RKO (cell line): ENCODE measurements at places on chromosomes 4 and X.
A peak's percentile ranks its signal among the peaks of the same experiment; 100 is the strongest.

DNA sequence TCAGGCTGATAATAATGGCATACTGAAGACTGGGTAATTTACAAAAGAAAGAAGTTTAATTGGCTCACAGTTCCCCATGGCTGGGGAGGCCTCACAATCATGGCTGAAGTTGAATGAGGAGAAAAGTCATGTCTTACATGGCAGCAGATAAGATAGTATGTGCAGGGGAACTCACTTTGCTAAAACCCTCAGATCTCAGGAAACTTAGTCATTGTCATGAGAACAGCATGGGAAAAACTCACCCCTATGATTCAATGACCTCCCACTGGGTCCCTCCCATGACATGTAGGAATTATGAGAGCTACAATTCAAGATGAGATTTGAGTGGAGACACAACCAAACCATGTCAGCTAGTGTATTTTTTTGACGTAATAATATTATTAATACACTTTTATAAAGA, 149.8 kb upstream of the BOD1L1 start:
- no peak for DNase-seq

DNA sequence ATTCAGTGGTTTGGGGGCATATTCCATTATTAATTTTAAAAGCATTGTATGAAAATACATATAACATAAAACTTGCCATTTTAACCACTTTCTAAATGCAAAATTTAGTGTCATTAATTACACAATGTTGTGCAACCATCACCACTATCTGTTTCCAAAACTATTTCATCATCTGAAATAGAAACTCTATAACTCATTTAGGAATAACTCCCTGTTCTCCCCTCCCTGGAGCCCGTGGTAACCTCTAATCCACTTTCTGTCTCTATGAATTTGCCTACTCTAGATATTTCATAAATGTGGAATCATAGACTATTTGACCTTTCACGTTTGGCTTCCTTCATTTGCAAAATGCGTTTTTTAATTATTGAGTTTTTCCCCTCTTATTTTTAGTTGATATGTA, 101.4 kb upstream of the GPC4 start:
- no peak for DNase-seq

DNA sequence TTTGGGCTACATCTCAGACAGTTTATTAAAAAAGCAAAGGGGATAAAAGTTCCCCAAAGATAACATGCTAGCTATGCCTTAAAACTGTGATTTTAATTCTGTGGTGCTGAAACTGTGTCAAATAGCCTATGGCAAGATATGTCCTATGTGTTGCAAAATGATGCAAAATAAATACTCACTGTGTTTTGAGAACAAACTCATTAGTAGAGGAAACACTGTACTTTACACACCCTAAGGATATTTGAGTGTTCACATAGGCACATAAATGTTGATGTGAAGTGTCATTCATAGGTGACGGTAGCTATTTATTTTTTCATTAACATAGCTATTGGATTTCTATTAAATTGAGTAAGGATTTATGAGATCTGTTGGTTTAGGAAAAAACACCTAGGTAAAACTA, 351.9 kb downstream of the FAT4 start:
- no peak for DNase-seq

GRCh38 chrX:7852166-7852565, 9.2 kb downstream of the VCX start:
- no peak for DNase-seq

DNA sequence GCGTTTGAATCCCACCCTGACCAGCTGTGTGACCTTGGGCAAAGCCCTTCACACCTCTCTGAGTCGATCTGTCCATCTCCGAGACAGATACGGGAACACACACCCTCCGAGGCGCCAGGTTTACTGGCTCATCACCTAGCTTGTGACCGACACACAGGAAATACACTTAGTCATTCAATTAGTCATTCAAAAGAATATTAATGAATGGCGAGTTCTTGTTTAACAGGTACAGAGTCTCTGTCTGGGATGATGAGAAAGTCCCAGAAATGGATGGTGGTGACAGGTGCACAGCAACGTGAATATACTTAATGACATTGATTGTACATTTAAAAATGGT, 80.6 kb downstream of the PPP2R2C start:
- peak; percentile 55 for DNase-seq

DNA sequence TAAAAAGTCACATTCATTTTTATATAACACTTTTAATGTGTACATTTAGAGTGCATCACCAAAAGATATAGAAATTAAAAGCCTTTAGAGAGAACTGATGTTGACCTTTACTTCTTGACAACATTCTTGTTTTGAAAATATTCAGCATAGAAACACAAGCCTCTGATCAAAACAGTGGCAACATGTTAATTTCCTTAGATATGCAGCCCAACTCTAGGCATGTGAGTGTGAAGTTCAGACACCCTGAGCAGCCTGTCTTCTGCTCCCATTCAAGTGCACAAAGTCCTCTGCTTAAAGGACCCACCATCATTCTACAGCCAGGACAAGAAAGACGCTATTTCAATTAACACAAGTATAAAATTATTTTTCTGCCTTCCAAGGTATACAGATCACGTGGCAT, 60.0 kb downstream of the PPP3CA start:
- DNase-seq, result no peak

- no peak for DNase-seq
Measured at GRCh38 chr4:183541752-183542040, 36.8 kb downstream of the ING2 start.

GRCh38 chr4:4792466-4792865, 67.0 kb upstream of the MSX1 start:
- no peak for DNase-seq

DNA sequence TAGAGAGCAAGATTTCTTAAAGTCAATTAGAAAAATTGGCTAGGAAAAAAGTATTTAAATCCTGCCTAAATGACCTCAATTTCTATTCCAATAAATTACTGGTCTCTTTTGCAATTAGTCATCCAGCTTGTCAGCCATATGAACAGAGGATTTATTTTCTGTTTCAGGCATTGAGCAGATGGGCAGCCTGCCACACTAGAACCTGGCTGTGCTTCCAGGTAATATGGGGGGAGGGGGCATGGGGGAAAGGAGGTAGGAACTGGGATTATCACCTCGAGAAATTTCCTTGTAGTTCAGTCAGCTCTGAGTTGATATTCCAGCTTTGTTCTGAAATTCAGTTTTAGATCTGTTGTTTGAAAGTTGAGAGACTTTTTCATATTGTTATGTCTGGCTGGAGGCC, 206.3 kb upstream of the LCORL start:
- DNase-seq, result no peak

DNA sequence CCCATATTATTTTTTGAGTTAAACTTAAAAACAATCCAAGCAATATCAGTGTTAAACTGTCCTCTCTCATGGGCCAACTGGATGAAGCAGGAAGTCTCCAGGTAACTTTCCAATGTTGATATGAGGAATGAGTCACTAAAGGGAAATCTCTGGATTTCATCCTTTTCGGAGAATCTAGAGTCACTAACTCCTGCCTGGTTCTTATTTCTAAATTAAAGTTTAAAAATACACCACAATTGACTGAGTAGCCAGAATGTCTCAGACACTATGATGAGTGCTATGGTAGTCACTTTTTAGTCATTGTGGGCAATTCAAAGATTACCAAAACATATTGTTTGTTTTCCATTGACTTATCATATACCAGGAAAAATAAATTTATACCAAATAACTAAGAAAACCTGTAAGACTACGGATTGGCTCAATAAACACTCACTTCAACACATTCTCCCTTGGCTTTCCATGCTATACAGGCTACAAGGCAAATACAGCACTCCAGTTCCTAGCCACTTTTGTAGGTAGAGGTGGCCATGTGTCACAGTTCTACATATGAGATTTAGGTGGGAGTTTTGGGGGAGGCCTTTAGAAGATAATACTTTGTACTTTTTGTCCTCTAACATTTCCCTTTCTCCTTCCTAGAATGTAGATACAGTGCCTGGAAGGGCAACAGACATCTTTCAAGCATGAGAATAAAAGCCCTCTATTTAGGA, 8.6 kb downstream of the SLC9B2 start:
- peak; percentile 59 for DNase-seq

DNA sequence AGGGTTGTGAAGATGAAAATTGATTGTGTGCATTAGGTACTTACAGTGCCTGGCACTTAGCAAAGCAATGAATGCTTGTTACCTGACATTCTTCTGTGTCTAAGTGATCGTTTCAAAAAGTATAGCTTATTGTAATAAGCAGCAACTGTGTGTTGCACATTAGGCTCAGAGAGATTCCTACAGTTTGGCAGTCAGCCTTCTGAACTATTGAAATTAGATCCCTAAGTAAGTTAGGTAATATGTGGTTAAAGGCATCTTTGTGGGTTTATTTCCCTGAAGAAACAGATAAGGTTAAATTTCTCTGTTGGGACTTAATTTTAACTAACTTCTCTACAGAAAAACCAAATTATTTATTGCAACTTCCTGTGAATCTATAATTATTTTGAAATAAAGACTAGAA, 93.4 kb downstream of the REPS2 start:
- DNase-seq, result no peak

GRCh38 chrX:125289209-125289608, 30.5 kb upstream of the TEX13C start:
- peak; percentile 60 for DNase-seq
